ENCODE measurements at places on chromosomes 4 and X. TPM values are rescaled to one million over a fixed set of nuclear protein-coding genes. Genes with fewer than 3 reads are reported as not detected.

GALNT7 gene
- total RNA-seq, result 26.0 TPM

LUZP4 gene
- not detected for total RNA-seq

GRPR gene
- total RNA-seq, result 0.17 TPM

LRCH2 gene
- 10.5 TPM for total RNA-seq

ZC4H2 gene
- total RNA-seq, result 13.1 TPM

MAGEC1 gene
- total RNA-seq, result not detected

NDP gene
- 1.7 TPM for total RNA-seq

GRCh38 chr4:152661649-152662048 is 18.1 kb downstream of the TMEM154 start:
- H3K27ac ChIP-seq, result no peak overlapping the region
- no peak overlapping the region for H3K4me3 ChIP-seq
- no peaks in the 10 kb centered on the region for H3K4me1 ChIP-seq
- DNase-seq, result no peak
- H3K27me3 ChIP-seq, result no peaks in the 10 kb centered on the region

- H3K36me3 ChIP-seq, result peaks cover 16% of the 10 kb centered on the region
- H3K27me3 ChIP-seq, result no peaks in the 10 kb centered on the region
- no peak overlapping the region for H3K4me3 ChIP-seq
These were observed 14.1 kb downstream of the COX18 start for GRCh38 chr4:73055241-73055897.

- H3K4me1 ChIP-seq, result peaks cover 2% of the 10 kb centered on the region
- no peaks in the 10 kb centered on the region for H3K27me3 ChIP-seq
- no peak overlapping the region for H3K27ac ChIP-seq
- H3K36me3 ChIP-seq, result no peaks in the 10 kb centered on the region
These were observed 30.7 kb upstream of the SMARCA5 start for GRCh38 chr4:143482840-143483239.

- no peaks in the 10 kb centered on the region for H3K36me3 ChIP-seq
- no peak overlapping the region for H3K4me3 ChIP-seq
- DNase-seq, result no peak
- no peaks in the 10 kb centered on the region for H3K27me3 ChIP-seq
- peaks cover 4% of the 10 kb centered on the region for H3K4me1 ChIP-seq
- no peak overlapping the region for H3K27ac ChIP-seq
These were observed 2135.9 kb downstream of the ARAP2 start for GRCh38 chr4:34108391-34108790.

DNA sequence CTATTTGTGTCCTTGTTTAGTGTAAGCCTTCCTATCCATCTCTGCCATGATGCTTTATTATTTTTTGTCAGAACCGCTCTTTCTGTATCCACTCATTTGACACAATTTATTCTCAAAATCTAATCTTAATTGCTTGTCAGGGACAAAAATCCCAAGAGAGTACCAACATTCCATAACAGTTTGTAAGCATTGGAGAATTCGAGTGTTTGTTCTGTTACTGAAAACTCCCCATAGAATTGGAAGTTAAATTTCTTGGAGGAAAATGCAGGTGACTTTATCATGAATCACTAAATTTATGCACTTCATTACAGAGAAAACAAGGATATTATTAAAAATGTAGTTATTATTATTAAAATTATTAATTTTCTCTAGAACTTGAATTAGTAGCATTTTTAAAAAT is 1986.1 kb downstream of the ARAP2 start:
- H3K4me1 ChIP-seq, result peaks cover 2% of the 10 kb centered on the region
- H3K4me3 ChIP-seq, result no peak overlapping the region
- no peak overlapping the region for H3K27ac ChIP-seq
- DNase-seq, result no peak

DNA sequence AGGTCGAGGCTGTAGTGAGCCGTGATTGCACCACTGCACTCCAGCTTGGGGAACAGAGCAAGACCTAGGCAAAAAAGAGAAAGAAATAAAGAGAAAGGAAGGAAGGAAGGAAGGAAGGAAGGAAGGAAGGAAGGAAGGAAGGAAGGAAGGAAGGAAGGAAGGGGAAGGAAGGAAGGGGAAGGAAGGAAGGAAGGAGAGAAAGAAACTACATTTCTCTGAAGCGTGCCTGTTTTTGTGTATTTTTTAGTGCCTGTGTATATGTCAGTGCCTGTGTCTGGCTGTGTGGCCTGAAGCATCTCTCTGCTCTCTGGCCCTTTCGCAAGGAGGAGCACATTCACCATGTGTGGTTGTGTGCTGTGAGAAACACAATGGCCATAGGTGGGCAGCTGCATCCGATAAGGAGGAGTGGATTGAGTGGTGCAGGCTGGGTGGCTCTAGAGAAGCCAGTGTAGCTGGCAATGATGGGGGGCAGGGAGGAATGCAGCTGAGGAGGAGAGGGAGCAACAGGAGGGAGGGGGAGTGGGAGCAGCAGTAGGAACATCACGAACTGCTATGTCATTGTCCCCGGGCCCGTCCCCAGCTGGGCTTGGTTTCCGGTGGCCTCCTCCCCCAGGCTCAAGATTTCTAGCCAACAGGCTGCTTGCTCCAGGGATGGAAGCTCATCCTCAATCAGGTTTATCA is 11.4 kb downstream of the SYN1 start:
- no peaks in the 10 kb centered on the region for H3K36me3 ChIP-seq
- H3K27ac ChIP-seq, result no peak overlapping the region
- H3K27me3 ChIP-seq, result no peaks in the 10 kb centered on the region
- H3K4me1 ChIP-seq, result peaks cover 3% of the 10 kb centered on the region
- DNase-seq, result no peak

DNA sequence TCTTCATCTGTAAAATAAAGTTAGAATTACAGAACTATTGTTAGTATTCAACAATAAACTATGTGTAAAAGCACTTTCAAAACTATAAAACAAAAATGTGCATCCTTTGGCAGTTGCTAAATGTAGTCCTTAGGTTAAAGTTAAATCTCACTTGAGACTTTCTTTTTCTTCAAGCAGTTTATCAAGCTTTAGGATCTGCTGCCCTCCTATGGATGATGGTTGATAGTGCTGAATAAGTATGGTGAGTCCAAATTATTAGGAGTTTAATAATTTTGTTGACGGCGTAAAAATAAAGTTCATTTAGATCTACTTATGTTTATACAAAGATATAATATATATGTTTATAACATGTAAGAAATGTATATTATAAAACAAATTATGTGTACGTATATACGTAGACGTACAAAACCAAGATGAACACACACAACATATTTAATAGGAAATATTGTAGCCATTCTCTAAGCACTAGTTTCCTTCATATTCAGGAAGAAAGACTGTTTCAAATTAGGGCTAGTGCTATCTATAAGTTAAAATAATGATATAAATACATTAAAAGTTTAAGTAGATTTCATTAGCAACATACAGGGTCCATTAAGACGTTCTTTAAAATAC is 22.3 kb downstream of the UGT2A2 start:
- no peak for DNase-seq
- H3K4me1 ChIP-seq, result no peaks in the 10 kb centered on the region
- H3K4me3 ChIP-seq, result no peak overlapping the region
- no peak overlapping the region for H3K27ac ChIP-seq

GRCh38 chr4:53800741-53801140 is 209.5 kb upstream of the LNX1 start:
- no peak overlapping the region for H3K27ac ChIP-seq
- H3K4me1 ChIP-seq, result peaks cover 3% of the 10 kb centered on the region
- H3K36me3 ChIP-seq, result no peaks in the 10 kb centered on the region
- no peaks in the 10 kb centered on the region for H3K27me3 ChIP-seq
- H3K4me3 ChIP-seq, result no peak overlapping the region

Data from chondrocyte (in vitro differentiated cells).